ENCODE measurements at places on chromosomes 3 and 15.

- DNase-seq: no peak
Measured at GRCh38 chr3:190286014-190286413, 36.2 kb downstream of the CLDN1 start.

GRCh38 chr15:84741121-84741520 lies 7.3 kb upstream of the ZNF592 start:
- no peak for DNase-seq

GRCh38 chr3:149603126-149604074 lies 54.4 kb downstream of the WWTR1 start:
- no peak for DNase-seq

DNA sequence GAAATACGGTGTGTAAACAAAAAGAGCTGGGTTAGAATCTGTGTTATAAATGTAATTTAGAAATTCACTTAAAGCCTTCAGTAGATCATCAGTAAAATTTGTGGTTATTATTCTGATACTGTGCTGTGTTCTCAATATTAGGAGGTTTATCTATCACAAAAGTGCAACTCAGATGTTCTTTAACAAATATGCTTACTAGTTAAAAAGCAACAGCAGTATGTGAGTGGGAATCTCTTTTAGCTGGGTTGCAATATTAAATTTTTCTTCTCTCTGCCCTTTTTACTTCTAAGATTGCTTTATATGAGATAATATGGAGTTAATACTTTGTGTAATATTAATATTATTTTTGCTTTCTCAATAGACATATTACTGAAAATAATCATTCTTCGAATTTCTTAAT lies 53.4 kb downstream of the CHD2 start:
- DNase-seq: no peak

DNA sequence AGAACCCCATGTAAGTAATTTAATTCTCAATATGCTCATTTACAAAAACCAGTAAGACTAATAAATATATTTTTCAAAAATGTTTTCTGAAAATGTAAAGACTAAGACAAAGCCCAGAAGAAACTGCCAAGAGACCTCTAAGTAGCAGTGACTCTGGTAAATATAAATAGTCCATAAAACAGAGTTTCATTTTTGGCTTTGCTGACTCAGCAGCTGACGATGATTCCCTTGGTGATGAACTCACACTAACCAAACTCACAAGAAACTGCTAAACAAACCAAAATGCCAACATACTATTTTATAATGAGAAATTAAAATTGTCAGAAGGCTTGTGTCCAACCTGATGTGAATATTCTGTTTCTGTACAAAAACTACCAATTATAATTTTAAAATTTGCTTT lies 31.5 kb upstream of the IMPG2 start:
- DNase-seq: no peak

- DNase-seq: peak; percentile 22
Measured at GRCh38 chr15:44713006-44713966, 2.0 kb downstream of the B2M start.

DNA sequence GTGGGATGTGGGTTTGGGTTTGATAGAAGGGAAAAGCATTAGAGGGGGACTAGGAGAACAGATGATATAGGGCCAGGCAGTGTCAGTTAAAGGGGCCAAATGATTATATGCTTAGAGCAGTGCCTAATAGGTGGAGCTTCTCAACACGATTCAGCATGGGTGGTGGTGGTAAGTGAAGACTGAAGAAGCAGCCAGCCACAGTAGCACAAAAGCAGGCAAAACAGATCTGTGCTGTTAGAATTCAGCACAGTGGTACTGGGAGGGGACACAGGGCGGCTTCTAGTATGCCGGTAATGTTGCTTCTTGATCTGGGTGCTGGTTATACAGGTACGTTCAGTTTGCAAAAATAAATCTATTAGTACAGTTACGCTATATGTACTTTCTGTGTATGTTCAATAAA lies 25.5 kb downstream of the PDE8A start:
- DNase-seq: no peak

DNA sequence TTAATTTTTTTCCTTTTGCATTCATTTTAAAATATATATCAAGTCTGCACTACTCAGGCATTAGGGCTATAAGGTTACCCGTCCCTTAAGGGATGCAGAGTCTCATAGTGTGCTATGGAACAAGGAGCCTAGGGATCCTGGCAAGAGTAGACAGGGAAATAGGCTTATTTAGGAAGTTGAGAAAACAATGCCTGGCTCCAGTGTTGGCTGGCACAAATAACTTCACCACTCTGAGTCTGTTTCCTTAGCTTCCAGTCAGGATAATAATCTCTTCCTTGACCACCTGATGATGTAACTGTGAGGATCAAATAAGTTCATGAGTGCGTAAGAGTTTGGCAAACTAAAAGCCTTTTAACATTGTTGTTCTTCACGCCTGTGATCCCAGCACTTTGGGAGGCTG lies 540.8 kb upstream of the IL12A start:
- DNase-seq: no peak

- DNase-seq: no peak
Measured at GRCh38 chr3:114441386-114441785, 147.6 kb downstream of the TIGIT start.

- no peak for DNase-seq
Measured at GRCh38 chr3:127450331-127450730, 140.2 kb downstream of the TPRA1 start.

DNA sequence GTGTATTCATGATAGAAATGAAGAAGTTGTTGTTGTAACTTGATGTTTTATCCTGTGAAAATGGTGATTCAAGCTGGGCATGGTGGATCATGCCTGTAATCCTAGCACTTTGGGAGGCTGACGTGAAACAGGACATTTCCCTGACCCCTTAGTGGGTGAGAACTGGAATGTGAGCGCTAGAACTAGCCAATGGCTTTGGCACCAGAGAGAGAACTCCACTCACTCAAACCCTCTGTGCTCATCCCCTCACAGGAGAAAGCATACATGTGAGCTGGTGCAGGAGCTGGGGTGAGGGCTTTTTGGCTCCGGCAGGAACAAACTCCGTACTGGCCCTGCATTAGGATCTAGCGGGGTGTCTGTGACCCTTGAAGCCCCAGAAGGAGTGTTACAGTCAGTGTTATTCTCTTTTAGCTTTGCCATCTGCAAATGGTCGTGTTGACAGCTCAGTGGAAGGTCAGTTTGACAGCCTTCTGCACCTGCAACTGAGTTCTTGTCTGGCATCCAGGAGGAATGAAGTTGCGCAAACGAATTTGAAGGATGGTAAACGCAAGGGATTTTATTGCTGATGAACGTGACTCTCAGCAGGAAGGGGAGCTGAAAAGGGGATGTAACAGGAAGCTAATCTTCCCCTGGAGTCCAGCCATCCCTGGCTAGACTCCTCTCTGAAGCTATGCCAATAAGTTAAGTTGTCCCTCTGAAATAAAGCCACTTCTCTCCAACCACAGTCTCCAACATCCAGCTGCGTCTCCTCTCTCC lies 1016.6 kb upstream of the CADM2 start:
- no peak for DNase-seq

DNA sequence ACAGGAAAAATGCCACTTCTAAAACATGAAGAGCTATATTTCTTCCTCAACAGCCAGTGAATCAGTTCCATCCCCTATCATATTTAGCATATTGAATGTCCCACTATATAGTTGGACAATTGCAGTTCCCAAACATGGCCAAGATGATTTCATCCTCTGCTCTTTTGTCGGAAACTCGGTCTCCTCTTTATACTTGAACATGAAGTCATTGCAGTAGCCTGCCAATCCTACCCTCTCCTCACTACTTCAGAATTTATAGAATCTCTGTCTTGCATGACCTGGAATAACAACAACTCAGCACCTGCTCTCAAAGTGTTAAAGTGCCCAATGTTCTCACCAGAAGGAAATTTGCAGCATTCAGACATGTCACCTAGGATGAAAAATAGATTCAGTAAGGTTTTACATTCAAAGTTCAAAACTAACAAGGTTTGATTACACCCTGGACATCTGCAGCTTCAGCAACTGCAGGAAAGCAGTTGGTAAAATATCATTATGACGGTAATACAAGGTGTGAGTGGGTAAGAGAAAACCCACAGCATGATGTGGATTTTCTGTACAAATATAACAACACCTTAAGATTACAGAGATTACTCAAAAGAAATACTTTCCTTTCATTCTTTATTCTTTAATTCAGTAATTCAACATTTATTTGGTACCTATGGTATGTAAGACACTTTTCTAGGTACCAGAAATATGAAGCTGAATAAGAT lies 52.5 kb downstream of the TP63 start:
- no peak for DNase-seq

DNA sequence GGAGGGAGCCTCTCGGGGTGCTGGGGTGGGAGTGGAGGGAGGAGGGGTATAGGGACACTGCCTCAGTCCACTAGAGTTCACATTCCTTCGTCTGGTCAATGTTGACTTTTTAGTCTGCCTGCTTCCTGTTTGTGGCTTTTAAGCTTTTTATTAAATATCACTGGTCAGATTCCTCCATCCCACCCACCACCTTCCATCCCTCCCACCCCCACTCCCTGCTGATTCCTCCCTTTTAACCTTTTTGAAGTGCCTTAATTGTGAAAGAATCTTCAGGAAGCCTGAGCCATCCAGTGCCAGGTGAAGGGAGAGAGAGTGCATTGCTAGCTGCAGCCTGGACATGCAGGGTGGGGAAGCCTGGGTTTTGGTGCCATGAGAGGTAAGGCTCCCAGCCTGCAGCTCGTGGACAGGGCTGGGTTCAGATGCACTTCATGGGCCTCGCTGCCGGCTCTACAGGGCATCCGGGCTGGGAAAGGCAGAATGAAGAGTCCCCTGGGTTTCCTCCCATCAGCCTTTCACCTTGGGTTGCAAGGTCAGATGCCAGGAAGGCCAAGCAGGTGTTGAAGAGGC lies 105.9 kb downstream of the DNAJB8 start:
- DNase-seq: no peak

DNA sequence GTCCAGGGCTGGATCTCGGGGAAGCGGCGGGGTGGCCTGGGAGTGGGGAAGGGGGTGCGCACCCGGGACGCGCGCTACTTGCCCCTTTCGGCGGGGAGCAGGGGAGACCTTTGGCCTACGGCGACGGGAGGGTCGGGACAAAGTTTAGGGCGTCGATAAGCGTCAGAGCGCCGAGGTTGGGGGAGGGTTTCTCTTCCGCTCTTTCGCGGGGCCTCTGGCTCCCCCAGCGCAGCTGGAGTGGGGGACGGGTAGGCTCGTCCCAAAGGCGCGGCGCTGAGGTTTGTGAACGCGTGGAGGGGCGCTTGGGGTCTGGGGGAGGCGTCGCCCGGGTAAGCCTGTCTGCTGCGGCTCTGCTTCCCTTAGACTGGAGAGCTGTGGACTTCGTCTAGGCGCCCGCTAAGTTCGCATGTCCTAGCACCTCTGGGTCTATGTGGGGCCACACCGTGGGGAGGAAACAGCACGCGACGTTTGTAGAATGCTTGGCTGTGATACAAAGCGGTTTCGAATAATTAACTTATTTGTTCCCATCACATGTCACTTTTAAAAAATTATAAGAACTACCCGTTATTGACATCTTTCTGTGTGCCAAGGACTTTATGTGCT lies 527 bp downstream of the B2M start:
- DNase-seq: no peak

GRCh38 chr3:47323431-47324277 lies 40.9 kb downstream of the KLHL18 start:
- DNase-seq: no peak

- DNase-seq: peak; percentile 52
Measured at GRCh38 chr3:157135671-157136396, 24.1 kb downstream of the CCNL1 start.

DNA sequence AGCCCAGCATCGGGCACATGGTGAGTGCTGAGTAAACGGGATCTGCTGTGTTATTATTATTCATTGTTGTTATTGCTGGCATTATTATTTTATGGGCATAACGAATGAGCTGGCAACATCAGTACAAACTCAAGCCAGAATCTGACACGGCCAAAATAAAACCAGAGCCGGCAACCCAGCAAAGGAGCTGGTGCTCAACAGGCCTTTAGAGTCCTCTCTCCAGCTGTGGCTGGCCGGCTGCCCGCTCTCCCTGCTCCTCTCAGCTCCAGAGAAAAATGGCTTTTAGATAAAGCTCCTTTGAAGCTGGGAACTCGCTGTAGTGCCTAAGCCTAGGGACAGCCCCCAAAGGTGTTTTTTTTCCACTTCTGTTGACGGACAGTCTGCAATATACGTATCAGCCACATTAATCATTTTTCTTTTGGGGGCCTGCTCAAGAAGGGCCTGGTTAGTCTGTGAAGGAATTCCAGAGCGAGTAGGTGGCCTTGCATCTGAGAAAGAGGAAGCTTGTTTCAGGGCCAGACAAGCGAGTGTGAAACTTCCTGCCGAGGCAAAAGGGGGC lies 193.9 kb upstream of the UBE2E1 start:
- DNase-seq: peak; percentile 67

GRCh38 chr3:185058796-185059195 lies 94.1 kb downstream of the C3orf70 start:
- DNase-seq: no peak

DNA sequence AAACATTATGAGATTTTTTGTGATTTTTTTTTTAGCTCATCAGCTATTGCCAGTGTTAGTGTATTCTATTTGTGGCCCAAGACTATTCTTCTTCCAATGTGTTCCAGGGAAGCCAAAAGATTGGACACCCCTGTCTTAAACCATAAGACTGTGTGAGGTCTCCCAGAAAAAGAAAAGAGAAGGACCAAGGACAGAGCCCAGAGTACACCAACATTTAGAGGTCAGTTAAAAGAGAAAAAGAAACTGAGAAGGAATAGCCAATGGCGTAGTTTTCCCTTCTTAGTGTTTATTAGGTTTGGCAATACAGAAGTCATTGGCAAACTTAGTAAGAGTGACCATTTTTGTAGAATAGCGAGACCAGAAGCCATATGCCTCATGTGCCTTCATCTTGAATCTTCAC lies 36.1 kb upstream of the SLC25A36 start:
- DNase-seq: no peak

DNA sequence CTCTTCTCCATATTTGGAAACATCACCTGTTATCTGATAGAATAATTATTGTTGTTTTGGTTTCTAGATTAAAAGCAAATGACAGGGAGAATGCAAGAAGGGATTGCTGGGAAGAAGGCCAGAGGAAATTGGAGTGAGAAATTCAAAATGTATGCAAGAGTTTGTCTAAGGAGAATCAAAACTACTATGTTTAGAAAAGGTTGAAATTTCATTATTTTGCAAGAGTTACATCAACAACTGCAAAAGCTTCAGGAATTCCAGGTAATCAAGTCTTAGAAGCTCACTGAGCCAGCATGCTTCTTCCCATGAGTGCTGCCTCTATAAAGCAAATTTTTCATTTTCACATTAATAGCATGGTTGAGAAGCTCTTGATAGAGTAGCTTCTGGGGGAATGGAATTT lies 177.2 kb upstream of the GBE1 start:
- DNase-seq: no peak

GRCh38 chr3:169029674-169030285 lies 633.7 kb downstream of the MECOM start:
- DNase-seq: no peak

DNA sequence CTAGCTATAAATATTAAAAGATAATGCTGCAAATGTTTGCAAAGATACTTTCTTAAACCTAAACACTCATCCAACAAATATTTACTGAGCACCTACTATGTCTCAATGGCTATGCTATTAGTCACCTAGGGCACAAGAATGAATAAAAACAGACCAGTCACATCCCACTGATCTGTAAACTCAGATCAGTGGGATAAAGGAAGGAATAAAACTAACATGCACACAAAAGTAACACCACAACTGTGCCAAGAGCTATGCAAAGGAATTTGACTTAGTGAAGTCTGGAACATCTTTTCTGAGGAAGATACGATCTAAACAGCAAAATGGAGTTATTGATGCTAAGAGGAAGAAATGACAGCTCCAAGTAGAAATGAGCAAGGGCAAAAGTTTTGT lies 56.6 kb downstream of the CBLB start:
- DNase-seq: no peak
